ENCODE measurements at places on chromosomes 1 and 21.

DNA sequence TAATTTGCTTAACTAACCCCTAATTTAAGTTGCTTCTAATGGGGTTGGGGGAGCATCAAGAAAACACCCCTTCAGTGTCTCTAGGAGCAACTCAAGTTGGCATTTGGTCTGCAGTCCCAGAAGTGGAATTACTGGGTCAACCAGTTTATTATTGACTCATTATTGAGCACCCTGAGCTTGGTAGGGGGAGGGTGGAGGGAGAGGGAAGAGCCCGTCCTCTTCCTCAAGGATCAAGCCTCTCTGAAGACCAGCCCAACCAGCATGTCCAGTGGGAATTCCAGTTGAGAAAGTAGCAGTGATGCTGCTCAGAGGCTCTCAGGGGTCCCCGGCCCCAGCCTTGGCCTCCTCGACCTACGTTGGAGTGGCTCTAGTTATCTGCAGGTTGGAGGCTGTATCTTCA, 2.1 kb upstream of the PLA2G2F start:
- H3K4me1 ChIP-seq = no peaks in the 10 kb centered on the region
- no peak overlapping the region for H3K27ac ChIP-seq
- no peaks in the 10 kb centered on the region for H3K36me3 ChIP-seq
- DNase-seq = no peak

DNA sequence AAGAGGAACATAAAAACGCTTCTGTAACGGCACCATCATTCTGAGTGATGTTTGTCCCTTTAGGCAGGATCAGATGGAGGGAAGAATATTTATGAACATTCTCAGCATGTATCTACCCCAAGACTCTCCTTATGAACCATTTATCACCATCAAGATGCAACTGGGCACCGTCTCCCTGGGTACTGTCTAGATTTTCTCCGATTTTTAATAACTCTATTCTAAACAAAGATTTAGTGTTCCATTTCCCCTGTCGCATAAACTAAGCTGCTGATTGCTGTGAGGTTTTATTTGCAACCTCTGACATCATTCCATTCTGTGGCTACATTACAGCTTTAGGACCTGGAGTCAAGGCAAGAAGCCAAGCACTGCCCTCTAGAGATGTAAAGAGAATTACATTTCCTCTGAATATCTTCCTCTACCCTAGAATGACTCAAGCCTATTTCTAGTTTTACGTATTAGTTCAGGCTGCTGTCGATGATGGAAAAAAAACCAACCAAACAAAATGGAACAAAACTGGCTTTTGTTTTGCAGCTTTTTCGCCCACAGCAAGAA, 130.1 kb upstream of the MAP1LC3C start:
- H3K36me3 ChIP-seq = no peaks in the 10 kb centered on the region
- H3K4me1 ChIP-seq = peaks cover 6% of the 10 kb centered on the region
- no peak for DNase-seq
- H3K27me3 ChIP-seq = no peaks in the 10 kb centered on the region

GRCh38 chr1:7005762-7006161, 220.5 kb downstream of the CAMTA1 start:
- no peaks in the 10 kb centered on the region for H3K4me1 ChIP-seq
- H3K27ac ChIP-seq = no peak overlapping the region
- H3K36me3 ChIP-seq = no peaks in the 10 kb centered on the region
- H3K4me3 ChIP-seq = no peak overlapping the region
- DNase-seq = no peak

- no peak overlapping the region for H3K4me3 ChIP-seq
- peaks cover 4% of the 10 kb centered on the region for H3K4me1 ChIP-seq
Observed at GRCh38 chr1:61067446-61068019, 14.8 kb upstream of the NFIA start.

GRCh38 chr1:112172294-112172882, 182.9 kb upstream of the KCND3 start:
- H3K4me3 ChIP-seq = no peak overlapping the region
- peak; percentile 44 for DNase-seq
- no peak overlapping the region for H3K27ac ChIP-seq
- H3K4me1 ChIP-seq = no peaks in the 10 kb centered on the region
- H3K36me3 ChIP-seq = no peaks in the 10 kb centered on the region

DNA sequence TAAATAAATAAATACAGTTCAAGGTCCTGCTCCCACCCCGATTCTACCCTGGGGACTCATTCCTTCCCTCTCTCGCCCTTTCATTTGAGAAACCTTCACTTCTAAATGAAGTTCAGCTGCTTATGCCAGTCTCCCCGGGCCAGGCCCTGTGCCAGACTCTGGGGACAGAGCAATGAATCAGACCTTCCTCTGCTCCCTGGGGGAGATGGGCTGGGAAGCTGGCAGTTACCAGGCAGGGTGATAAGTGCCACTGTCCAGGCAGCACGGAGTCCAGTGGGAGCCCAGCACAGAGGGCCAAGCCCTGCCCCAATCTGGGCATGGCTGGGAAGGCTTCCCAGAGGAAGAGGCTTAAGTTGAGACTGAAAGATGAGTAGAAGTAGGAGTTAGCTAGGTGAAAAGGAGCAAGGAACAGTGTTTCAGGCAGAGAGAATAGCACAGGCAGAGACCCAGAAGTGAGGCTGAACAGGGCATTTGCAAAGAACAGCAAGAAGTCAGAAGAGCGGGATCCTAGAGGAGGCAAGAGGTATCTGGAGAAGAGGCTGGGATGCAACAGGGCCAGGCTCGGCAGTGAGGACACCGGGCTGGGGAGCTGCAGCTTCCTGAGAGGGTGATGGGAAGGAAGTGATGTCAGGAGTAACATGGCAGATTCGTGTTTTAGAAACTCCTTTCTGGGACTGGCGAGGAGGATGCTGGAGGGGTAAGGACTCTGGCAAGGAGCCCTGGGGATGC, 13.5 kb downstream of the KCNQ4 start:
- peaks cover 31% of the 10 kb centered on the region for H3K4me1 ChIP-seq
- no peak for DNase-seq
- H3K4me3 ChIP-seq = no peak overlapping the region
- no peaks in the 10 kb centered on the region for H3K36me3 ChIP-seq

DNA sequence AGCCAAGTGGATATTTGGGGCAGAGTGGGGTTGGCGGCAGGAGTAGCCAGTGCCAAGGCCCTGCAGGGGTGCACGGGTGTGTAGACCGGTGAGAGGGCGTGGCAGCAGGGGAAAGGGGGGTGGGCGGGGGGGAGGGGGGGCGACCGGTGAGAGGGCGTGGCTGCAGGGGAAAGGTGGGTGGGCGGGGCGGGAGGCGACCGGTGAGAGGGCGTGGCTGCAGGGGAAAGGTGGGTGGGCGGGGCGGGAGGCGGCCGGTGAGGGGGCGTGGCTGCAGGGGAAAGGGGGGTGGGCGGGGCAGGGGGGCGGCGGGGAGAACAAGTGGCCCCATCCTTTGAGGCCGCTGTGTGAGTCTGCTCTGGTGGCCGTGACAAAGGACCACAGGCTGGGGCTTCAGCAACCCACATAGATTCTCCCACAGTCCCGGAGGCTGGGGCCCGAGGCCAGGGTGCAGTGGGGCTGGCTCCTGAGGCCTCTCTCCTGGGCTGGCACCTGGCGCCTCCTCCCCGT, 25.8 kb downstream of the RRP1 start:
- H3K4me1 ChIP-seq = peaks cover 8% of the 10 kb centered on the region
- H3K4me3 ChIP-seq = peak overlapping the region; percentile 2
- peaks cover 4% of the 10 kb centered on the region for H3K27me3 ChIP-seq
- no peaks in the 10 kb centered on the region for H3K36me3 ChIP-seq
- no peak overlapping the region for H3K27ac ChIP-seq

All from mesothelial cell of epicardium (in vitro differentiated cells).